Suppressor macrophage (primary cell): ENCODE measurements at places on chromosomes 6 and 20.

GRCh38 chr20:17794400-17794799, 94.6 kb downstream of the BANF2 start:
- no peak for DNase-seq

DNA sequence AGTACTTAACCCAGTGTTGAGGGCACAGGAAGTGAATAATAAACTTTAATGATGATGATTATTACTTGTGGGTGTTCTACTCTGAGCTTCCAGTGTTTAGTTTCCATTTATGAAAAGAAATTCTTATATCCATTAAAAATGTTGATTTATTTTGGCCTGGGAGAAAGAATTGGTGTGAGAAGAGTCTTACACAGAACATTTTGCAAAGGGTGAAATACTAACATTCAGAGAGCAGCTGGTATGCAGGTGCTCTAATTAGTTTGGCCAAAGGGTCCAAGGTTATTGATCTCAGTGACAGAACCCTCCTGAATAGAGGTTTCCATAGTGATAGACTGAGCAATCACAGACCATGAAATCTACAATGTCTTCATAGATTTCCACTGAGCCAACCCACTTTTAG, 4.4 kb downstream of the OSER1 start:
- no peak for DNase-seq

- no peak for DNase-seq
These were observed 21.2 kb upstream of the TTPAL start for GRCh38 chr20:44454306-44454963.

GRCh38 chr6:45655745-45656476, 278.2 kb upstream of the SUPT3H start:
- no peak for DNase-seq

DNA sequence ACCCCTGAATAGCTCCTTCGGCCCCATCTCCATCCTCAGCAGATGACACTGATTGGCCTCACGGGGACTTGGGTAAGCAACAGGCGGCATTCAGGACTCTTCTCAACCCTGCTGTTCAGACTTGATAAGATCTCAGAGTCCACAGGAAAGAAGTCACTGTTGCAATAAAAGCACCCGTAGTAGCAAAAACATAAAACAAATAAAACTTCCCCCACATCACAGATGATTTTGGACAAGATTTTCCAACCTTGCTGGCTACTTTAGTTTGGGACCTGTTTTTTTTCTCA, 17.1 kb upstream of the C20orf144 start:
- no peak for DNase-seq
